ENCODE measurements at places on chromosomes 1 and 21. TPM values are rescaled to one million over a fixed set of nuclear protein-coding genes. Genes with fewer than 3 reads are reported as not detected.

Gene CRP
- total RNA-seq = not detected

Gene FMOD
- total RNA-seq = 53.6 TPM

Gene RGS18
- total RNA-seq = 0.47 TPM

Gene DSCAM
- not detected for total RNA-seq

Gene ASTN1
- 2.9 TPM for total RNA-seq

Gene S100A7
- total RNA-seq = not detected

Gene WDR64
- not detected for total RNA-seq

Gene MROH9
- total RNA-seq = not detected

Gene IL24
- total RNA-seq = not detected

Gene IPO9
- total RNA-seq = 26.9 TPM

Gene KDM1A
- total RNA-seq = 48.9 TPM

Gene CRABP2
- 4.9 TPM for total RNA-seq

Gene LDLRAP1
- total RNA-seq = 21.3 TPM

Gene FMN2
- 8.6 TPM for total RNA-seq

Gene CELA3B
- not detected for total RNA-seq

Gene GPR3
- 0.67 TPM for total RNA-seq

Gene ELAVL4
- total RNA-seq = 2.0 TPM

Gene ATAD3C
- total RNA-seq = 0.47 TPM

Gene SPRR2A
- 59.3 TPM for total RNA-seq

Gene LMX1A
- 0.13 TPM for total RNA-seq

Measured in gastroesophageal sphincter (tissue), 4 donors.